Panc1 (cell line): ENCODE measurements at places on chromosomes 11 and 22. TPM values are rescaled to one million over a fixed set of nuclear protein-coding genes. Genes with fewer than 3 reads are reported as not detected.

DNA sequence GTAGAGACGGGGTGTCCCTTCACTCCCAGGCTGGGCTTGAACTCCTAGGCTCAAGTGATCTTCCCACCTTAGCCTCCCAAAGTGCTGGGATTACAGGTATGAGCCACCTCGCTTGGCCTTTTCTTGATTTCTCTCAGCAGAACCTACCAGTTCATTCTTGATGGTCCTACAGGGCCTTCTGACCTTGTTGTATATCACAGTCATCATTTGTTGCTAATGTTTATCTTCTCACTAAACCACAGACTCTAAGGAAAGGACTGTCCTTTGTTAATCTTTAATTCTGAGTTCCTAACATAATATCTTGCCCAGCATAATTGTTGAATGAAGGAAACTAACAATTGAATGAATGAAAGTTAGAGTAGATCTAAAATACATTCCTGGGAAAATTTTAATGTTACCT is 22.0 kb upstream of the ZC3H12C start:
- no peak for DNase-seq

GRCh38 chr22:25840891-25841290 is 98.9 kb downstream of the MYO18B start:
- no peak for DNase-seq

DNA sequence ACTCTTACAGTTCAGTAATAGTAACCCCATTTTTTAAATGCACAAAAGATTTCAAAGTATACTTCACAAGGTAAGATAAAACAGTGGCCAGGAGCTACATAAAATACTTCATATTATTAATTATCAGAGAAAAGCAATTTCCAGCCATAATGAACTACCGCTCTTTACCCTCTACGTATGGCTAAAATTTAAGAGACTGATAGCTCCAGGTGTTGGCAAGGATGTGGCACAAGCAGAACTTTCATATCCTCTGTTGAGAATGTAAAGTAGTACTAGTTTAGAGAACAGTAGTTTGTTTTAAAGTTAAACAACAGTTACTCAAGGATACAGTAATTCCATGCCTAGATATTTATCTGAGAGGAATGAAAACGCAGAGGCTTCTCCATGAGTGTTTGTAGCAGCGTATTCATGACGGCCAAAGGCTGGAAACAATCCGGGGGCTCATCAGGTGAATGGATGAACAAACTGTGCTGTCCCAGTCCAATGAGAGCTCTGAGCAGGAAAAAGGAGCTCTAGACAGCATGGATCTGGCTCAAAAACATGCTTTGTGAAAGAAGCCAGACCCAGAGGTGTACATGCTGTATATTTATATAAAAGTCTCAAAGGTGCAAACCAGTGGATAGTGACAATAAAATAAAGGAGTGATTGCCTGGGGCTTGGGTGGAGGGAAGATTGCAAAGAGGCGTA is 85.5 kb downstream of the PACS1 start:
- DNase-seq = no peak

GRCh38 chr11:85540635-85541205 is 86.4 kb downstream of the DLG2 start:
- DNase-seq = no peak

- DNase-seq = no peak
Measured at GRCh38 chr11:9489080-9489765, 28.4 kb downstream of the ZNF143 start.

DNA sequence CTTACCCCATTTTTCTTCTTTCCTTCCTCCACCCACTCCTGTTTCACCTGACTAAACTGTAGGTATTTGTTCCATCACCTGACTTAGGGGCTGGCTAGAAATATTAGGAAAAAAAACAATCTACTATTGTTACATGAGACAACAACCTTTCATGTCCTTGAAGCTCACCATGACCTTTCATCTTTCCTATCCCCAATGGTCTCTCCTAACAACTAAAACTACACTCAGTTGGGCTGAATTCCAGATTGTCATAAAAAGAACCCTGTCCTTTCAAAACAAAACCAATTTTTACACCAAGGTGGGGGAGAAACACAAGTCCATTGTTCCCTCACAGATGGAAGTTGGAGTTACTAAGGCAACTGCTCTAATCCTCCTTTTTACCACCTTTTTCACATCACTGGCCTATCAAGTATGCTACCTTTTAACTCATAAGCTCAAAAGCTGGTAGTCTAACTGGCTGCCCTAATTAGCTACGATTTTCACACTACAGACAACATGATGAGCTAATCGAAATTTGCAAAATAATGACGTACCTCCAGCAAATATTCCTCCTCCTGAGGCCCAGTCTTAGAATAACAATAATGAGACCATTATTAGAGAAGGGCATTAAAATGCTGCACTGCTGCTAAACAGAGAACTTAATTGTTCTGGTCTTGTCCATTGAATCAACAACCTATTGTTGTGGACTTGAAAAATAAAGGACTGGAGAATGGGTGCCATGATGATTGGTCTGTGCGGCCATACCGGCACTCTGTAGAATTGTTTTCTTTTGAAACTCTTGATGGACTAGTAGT is 46.5 kb upstream of the SOX6 start:
- no peak for DNase-seq

DNA sequence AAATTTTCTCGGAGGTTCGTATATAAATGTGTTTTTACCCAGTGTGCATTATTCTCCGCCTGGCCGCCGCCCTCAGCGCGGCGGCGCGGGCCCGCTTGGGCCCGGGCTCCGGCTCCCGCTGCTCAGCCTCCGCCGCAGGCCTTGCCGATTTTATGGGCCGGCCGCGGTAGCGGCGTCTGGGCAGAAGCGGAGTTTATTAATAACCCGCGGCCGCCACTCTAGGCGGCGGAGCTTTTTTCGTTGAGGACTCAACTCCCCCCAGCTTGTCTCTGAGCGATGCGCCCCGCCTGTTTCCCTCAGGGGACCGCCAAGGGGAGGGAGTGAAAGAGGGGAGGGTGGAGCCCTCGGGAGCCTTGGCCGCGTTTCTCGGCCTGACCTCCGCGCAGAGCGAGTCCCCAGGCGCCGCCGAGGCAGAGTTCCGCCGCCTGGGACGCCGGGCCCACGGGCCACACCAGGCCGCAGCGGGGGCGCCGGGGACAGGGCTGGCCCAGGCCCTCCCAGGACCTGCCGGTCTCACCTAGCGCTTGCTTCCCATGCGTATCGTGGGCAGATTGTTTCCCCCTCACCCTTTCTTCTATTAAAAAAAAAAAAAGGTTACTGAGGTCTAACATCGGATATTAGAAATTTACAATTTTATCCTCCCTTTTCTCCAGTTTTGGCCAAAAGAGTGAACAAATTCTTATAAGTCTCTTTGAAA is 399 bp downstream of the ZNF143 start:
- no peak for DNase-seq

GRCh38 chr11:95625164-95625900 is 164.2 kb downstream of the FAM76B start:
- no peak for DNase-seq

GRCh38 chr22:48871176-48871840 is 956.4 kb downstream of the BRD1 start:
- DNase-seq = no peak

DNA sequence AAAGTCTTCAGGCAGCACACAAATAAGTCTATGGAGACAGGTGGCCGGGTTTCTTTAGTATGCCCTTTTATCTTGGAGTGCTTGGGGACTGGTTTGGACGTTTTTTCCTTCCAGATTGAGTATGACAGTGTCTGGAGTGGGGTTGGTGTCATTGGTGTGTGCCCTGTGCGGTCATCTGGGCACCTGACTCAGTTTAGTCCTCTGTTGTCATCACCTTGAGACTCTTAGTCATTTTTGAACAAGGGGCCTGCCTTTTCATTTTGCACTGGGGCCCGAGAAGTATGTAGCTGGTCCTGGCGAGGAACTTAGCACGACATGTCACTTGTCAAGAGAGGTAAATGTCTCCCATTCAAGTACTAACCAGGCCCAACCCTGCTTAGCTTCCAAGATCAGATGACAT is 27.2 kb upstream of the MYO18B start:
- DNase-seq = no peak

GRCh38 chr22:25057013-25057881 is 104.7 kb downstream of the KIAA1671 start:
- no peak for DNase-seq

DNA sequence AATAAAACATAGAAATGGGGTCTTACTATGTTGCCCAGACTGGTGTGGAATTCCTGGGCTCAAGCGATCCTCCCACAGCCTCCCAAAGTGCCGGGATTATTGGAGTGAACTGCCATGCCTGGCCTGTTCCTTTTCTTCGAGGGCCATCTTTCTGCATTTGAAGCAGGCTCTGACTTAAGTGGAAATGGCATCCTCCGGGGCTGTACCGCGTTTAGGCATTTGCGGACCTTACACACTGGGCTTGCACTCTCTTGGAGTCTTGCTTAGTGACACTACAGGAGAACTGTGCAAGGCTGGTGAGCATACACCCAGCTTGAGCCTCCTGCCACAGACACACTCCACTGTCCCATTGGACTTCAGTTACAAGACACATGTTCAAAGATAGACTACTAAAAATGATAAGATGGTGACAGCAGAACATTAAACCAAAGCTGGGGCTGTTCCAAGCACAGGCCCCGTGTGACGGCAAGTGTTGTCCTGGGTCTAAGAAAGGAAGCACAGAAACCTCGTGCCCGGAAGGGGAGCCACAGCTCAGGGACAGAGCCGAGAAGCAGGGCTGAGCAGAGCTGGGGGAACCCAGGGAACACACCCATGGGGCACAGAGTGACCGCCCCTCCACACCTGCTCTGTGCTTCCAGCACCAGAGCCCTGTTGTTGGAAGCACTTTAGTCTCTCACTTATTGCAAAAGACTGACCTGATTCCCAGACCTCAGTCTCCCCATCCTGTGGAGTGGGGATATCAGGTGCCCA is 59.0 kb upstream of the SHANK2 start:
- no peak for DNase-seq

- DNase-seq = no peak
Measured at GRCh38 chr22:17380359-17381087, 11.3 kb downstream of the CECR2 start.

DNA sequence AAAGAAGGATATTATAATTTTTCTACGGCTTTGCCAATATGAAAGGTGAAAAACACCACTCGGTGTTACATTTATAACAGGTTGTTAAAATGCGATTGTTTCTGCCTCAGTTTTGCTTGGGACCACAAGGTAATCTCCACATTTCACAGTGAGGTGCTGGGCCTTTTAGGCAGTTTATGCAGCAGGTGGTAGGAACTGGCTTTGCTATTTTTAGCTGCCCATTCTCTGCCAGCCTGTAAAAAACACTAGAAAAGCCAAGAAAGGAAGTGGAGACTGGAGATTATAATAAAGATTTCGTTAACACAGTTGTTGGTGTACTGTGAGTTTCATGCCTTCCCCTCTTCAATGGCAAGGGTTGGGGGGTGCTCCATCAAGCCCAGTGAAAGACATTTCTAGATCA is 8.0 kb upstream of the MRPL16 start:
- no peak for DNase-seq

GRCh38 chr11:125953401-125953935 is 7.6 kb downstream of the VSIG10L2 start:
- DNase-seq = no peak

DNA sequence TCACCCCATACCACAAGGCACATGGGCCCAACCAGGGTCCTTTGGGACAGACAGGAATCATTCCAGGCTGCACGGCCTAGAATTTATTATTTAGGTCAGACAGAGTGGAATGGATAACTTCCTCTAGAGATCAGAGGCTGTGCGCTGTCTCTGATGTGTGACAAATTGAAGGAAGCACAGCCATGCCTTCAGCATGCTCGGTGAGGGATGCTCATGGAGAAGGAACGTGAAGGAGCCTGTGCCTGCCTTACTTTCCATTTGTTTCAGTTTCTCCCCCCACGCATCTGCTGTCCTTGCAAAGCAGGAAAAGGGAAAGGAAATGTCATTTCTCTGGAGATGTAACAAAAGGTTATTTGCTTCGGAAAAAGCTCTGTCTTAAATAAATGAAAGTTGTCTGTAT is 644.1 kb downstream of the OPCML start:
- no peak for DNase-seq

- DNase-seq = no peak
Measured at GRCh38 chr11:102317768-102318103, 452 bp downstream of the BIRC3 start.

Gene CHST1
- not detected for total RNA-seq

Gene GLYATL2
- not detected for total RNA-seq

Gene MS4A1
- 0.59 TPM for total RNA-seq

Gene AMPD3
- total RNA-seq = 12.5 TPM

Gene PRRG4
- 0.87 TPM for total RNA-seq

Gene AP5B1
- total RNA-seq = 35.0 TPM
